Fibroblast of villous mesenchyme (primary cell): ENCODE measurements at places on chromosomes 5 and 9. TPM values are rescaled to one million over a fixed set of nuclear protein-coding genes. Genes with fewer than 3 reads are reported as not detected.

The SPATA9 gene
- total RNA-seq = 1.3 TPM in 2 replicates

The TMC1 gene
- total RNA-seq = under 0.01 and 1.3 TPM in 2 replicates

DNA sequence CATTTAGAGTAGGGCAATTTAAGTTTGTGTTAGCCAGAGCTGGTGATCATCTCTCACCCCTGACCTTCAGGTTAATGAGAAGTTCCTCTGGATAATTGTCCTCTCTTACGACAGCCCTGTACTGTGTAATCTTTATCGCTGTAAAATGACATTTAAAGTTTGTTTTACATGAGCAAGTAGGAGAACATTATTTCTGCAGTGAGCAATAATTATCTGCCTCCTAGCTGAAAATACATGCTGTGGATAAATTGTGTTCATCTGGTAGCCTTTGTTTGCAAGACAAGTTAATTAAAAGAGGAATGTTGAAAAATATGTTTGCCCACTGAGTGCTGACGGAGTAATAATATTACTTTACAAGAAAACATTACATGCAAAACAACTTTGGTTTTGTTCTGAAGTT is 1083.8 kb upstream of the NUDT12 start:
- peak; percentile 68 for DNase-seq

The NIM1K gene
- total RNA-seq = under 0.01 and 0.43 TPM in 2 replicates

The KIF2A gene
- total RNA-seq = 58.3 and 69.1 TPM in 2 replicates

The VCP gene
- total RNA-seq = 351 and 386 TPM in 2 replicates

DNA sequence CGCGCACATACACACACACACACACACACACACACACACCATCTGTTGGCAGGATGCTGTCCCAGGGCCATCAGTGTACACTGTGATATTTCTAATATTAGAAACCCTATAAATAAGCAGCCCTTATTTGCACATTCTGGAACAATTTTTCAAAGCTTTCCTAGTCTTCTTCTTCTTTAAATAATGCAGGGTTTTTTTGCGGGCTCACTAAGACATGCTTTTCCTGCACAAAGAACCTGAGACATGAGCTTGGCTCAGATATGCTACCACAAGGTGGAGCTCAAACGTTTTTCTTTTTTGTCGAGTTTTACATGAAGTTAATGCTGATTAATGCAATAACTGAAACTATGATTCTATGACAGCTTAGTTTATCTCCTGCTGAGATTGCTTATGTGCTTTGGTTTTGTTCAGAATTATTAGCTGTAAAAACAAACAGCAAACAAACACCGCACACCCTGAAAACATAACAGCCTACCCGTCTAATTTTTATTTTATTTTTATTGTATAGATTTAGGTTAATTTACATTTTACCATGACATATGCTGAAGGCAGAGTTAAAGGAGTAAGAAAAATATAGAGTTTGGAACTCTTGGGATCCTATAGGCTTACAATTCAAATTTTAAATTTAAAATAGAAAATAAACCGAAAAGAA is 95.8 kb downstream of the ALDH1A1 start:
- DNase-seq = peak; percentile 75

GRCh38 chr5:147921136-147921535 is 14.8 kb upstream of the C5orf46 start:
- DNase-seq = no peak

DNA sequence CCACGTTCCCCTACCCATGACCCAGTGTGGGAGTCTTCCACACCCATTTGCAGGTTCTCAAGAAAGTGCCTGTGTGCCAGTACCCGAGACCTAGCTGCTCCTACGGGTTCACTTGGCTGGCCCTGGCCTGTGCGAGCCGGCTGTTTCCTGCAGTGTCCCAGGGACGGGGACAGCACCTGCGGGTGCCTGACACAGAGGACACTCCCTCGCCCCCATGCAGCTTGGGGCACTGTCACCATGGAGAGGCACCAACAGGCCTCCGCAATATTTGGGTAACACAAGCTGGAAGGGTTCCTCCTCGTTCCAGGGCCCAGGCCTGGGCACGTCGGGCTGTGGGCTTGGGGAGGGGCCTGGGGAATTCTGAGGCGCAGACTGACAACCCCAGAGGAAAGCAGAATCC is 41.4 kb downstream of the DUSP1 start:
- no peak for DNase-seq

DNA sequence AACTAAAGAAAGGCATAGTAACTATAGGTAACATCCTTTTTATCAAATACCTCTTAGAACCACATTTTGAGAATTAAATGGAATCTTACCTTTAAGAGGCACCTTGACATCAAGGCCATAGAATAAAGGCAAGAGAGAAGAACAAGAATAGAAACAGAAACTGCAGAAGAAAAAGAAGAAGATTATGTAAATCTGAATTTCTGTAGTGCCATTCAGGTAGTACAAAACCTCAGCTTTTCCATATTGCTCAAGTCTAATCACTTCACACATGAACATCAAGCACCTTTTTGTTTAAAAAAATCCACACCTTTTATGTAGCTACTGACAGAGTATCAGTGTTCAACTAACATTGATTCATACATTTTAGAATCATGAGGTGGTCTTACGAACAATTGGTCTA is 91.8 kb upstream of the DPYSL3 start:
- DNase-seq = no peak

The STK10 gene
- 24.2 and 32.4 TPM in 2 replicates for total RNA-seq

GRCh38 chr5:74990194-74990593 is 62.2 kb downstream of the GCNT4 start:
- no peak for DNase-seq

DNA sequence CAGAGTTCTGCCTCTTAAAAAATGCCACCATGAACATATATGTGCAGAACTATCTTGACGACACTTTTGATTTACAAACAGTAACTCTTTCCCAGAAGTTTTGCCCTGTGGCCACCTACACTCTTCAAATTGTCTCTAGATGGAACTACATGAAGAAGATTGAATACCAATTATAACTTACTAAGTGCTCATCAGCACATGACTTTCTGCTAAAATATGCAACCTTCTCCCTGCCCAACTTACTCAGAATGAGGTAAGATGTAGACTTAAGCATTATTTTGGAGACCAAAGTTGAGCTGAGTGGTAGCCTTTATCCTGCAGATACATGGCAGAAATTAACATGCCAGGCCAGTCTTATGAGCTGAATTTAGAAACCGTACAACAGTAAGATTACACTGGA is 105.4 kb downstream of the SEMA5A start:
- DNase-seq = peak; percentile 30
